Renal cortex interstitium (tissue), 15 donors: ENCODE measurements at places on chromosomes 4 and X.

DNA sequence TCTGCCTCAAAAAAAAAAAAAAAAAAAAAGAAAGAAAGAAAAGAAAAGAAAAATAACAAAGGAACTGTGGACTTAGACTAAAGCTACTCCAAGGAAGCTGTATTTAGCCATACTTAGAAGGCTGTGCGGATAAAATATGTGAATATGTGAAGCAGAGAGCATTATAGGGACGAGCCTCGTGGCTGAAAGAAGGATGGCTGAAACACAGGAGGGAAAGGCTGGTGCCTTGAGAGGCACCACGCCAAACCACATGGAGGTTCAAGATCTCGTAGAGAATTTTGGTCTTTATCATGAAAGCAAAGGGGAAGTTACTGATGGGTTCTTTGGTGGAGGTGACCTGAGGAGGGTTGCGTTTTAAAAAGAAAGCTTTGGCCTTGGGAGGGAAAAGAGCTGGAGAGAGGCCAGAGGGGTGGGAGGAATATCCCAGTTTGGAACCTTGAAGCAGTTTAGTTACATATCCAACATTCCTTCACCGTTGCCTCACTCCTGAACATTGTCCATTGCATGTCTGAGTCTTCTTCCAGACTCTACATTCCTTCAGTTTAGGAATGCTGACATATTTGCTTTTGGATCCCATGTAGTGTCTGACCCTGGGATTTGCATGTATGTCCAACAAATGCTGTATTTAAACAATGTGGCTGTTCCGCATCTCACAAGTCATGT lies 82.5 kb downstream of the CPE start:
- DNase-seq, result no peak

- DNase-seq, result no peak
Observed at GRCh38 chr4:40812856-40813255, 63.1 kb downstream of the NSUN7 start.

- DNase-seq, result no peak
Observed at GRCh38 chr4:27305246-27305645, 444.6 kb downstream of the STIM2 start.

DNA sequence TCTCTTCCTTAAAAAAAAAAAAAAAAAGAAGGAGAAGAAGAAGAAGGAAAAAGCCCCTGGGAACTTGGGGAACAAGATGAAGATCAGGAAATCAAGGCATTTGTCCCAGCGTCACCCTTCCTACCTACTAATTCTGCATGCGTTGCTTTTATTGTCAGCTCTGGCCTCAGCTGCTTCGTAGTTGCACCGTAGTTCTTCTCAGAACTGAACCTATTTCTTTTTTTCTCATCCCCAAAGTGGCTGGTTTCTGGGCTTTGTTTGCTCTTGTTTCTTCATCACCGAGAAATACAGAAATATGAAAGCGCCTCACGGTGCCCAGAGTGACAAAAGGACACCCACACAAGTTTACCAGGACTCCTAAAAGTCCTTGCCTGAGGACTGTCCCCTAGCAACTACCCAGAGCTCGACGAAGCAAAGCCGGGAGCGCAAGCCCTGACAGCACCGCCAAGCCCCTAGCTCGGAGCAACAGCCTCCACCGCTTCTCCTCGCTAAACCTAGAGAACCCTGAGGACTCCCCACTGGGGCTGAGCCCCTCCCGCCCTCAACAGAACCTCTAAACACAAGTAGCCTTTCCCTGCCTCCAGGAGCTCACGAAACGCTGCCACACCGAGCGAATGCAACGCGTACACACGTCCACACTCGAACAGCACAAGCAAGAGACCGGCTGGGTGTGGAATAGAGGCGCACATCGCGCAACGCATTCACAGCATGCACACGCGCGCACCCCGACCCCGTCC lies 710 bp downstream of the PRKG2 start:
- DNase-seq, result no peak

GRCh38 chrX:154008521-154008920 lies 11.2 kb downstream of the IRAK1 start:
- DNase-seq, result no peak

- DNase-seq, result no peak
Observed at GRCh38 chrX:151789179-151789800, 54.7 kb downstream of the CNGA2 start.

GRCh38 chr4:157143369-157143768 lies 67.4 kb downstream of the GLRB start:
- DNase-seq, result no peak

GRCh38 chr4:87209696-87210095 lies 10.7 kb downstream of the KLHL8 start:
- DNase-seq, result no peak

GRCh38 chr4:183321079-183321478 lies 1.0 kb upstream of the CLDN22 start:
- DNase-seq, result no peak

- no peak for DNase-seq
Observed at GRCh38 chr4:135256111-135256510, 1054.5 kb upstream of the PABPC4L start.

DNA sequence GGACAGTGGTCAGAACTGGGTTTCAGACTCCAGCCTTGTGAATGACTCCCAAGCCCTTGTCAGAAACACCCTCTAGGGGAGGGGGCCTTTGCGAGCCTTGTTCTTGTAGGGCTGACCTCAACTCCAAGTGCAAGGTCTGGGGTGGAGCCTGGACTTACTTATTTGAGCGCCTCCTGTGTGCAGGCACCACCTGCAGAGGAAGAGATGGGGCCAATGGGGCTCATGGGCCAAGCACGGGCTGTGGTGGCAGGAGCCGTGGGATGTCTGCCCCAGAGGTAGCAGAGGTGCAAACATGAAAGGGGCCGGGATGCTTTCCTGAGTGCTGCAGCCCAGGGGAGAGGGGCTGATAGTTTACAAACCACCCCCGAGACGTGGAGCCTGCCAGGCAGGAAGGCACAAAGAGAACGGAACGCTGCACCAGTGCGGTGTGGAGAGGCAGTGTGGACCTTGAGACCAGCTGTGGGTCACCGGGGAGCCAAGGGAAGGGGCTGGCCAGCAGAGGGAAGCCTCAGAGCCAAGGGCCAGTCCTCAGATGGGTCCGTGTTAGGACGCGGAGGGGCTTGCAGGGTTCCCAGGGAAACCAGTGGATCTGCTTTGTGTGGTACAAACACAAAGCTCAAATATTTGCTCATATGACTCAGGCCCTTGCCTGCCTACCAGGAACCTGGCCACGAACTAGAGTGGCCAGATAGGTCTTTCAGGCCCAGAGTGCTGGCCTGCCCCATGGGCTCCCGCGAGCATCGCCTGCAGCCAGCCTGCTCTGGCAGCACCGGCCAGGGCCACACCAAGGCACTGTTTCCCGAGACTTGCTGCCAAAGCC lies 8.7 kb upstream of the TADA2B start:
- DNase-seq, result no peak

DNA sequence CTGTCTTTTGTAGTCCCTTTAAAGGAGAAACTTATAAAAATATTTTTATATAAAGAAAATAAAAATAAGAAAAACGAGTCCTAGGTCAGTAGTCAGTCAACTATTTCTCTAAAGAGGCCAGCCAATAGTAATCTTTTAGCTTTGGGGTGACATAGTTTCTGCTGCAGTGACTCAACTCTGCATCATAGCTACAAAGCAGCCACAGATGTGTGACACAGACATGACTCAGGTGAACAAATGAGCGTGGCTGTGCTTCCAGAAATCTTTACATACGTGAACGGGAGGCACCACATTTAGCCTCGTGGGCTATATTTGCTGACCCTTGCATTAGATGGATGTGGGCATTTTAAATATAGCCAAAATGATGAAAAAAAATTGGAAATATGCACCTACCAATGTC lies 1862.5 kb upstream of the TENM3 start:
- DNase-seq, result no peak

DNA sequence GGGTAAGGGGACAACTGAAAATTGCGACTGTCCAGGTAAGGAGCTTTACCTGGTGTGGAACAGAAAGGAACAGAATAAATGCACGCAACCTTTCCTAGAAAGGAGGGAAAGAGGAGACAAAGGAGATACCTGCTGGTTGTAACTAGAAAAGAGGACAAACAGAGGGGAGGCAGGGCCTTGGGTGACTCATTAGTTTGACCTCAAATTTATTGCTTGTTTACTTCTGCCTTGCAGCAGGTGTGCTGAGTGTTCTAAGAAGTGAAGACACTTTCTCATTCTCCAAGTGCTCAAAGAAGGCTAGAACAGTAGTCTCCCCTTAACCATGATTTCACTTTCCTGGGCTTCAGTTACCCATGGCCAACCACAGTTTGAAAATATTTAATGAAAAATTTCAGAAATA lies 123.1 kb upstream of the BOD1L1 start:
- no peak for DNase-seq

GRCh38 chr4:82891707-82892466 lies 934 bp upstream of the SEC31A start:
- DNase-seq, result no peak

DNA sequence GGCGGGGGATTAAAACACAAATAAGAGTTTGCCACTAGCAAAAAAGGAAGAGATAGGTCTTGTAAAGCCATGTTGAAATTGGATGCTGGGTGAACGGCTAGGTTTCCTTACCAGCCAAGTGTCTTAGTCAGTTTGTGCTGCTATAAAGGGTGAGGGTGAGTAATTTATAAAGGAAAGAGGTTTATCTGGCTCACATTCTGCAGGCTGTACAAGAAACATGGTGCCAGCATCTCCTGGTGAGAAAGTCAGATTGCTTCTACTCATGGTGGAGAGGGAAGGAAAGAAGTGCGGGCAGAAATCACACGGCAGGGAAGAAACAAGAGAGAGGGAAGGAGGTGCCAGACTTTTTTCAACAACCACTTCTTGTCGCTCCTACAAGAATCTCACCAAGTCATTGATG lies 507.5 kb downstream of the SPOCK3 start:
- no peak for DNase-seq

- no peak for DNase-seq
Observed at GRCh38 chrX:149898554-149898953, 17.6 kb downstream of the MAGEA8 start.

DNA sequence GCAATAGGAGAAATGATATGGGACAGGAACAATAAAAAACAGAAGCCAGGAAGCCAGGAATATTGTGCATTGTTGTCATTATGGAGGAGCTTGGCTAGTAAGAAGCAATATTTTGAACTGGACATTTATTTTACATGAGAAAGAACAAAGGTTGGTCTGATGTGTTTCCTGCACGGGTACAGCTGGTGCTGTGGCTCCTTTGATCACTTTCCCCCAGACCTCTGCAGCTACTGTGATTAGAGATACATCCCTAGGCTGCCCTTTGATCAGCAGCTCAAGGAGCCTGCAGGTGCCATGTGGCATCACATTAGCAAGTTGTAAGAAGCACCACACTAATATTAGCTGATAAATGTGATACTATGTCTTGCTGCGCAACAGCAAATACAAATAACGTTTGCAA lies 2.5 kb downstream of the PDGFC start:
- DNase-seq, result no peak

DNA sequence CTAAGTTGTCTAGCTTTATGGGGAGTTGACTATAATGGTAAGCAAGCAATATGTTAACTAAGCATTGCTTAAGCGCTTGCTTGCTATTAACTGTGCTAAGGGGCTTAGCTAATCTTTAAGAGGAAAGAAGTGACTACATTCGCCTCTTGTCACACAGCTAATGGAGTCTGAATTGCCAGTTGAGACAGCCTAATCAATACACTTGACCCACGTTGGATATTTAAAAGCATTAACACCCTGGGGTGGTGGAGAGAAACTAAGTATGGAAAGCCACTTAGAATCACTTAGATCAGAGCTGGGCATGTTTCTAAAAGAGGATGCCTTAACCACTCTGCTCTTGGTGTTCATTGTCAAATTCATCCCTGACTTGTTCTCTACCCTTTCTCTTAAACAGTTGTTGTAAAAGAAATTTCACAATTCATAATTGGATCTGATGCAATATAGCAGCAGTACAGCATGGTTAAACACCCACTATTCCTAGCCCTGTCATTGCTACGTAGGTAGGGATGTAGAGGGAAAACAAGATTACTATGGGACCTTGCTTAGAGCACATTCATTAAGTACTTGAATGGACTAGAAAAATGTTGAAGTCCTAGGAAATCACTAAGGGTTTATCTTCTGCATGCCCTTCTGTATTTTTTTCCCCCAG lies 3.5 kb downstream of the ZAR1 start:
- no peak for DNase-seq

DNA sequence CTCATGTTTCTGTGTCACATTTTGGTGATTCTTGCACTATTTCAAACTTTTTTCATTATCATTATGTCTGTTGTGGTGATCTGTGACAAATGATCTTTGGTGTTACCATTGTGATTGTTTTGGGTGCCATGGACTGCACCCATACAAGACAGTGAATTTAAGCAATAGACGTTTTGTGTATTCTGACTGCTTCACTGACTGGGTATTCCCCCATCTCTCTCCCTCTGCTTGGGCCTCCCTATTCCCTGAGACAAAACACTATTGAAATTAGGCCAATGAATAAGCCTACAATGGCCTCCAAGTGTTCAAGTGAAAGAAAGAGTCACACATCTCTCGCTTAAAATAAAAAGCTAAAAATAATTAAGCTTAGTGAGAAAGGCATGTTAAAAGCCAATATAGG lies 60.2 kb downstream of the BANK1 start:
- DNase-seq, result no peak

DNA sequence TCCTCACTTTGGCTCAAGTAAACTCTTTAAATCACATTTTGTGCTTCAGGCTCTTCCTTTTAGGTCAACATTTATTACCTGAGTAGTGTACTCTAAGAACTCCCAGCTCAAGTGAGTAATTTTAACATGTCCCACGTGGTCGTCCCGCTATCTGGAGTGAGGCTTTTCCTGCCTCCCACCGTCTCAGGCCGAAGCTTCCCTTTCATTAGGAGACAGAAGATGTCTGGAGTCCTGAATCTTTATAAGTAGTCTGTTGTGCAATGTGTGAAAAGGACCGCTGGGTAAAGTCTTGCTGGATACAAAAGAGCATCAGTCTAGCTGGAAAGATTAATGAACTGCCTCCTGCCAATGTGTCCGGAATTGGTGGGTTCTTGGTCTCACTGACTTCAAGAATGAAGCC lies 117.7 kb upstream of the NEIL3 start:
- DNase-seq, result no peak

DNA sequence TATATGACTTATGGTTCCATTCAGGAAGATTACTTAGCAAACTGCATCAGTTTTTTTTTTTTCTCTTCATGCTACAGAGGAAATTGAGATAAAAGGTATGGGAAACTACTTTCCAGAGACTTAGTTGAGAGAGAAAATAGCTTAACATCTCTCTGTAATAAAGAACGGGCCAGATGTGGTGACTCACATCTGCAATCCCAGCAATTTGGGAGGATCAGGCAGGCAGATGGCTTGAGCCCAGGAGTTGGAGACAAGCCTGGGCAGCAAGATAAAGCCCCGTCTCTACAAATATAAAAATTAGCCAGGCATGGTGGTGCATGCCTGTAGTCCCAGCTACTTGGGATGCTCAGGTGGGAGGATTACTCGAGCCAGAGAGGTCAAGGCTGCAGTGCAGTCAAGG lies 271.2 kb upstream of the TENM3 start:
- DNase-seq, result no peak

- no peak for DNase-seq
Observed at GRCh38 chr4:11821772-11822430, 393.2 kb upstream of the HS3ST1 start.

DNA sequence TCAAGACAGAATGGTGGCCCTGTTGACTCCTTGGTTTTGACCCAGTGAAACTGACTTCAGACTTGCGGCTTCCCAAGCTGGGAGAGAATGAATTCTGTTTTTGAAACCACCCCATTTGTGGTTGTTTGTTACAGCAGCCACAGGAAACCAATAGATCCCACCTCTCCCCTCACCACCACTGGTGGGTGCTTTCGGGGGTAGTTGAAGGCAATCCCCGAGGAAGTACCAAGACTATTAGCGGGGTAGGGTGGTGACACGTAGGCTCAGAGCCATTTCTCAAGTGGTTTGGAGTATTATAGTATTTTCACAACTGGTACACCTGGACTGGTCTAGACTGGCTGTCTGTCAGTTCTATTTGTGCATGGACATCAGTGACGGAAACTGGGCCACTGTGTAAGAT lies 189.1 kb upstream of the RBPJ start:
- no peak for DNase-seq
